ENCODE measurements at places on chromosomes 7 and 10.

- DNase-seq: no peak
Observed at GRCh38 chr10:30596013-30596412, 33.5 kb downstream of the LYZL2 start.

DNA sequence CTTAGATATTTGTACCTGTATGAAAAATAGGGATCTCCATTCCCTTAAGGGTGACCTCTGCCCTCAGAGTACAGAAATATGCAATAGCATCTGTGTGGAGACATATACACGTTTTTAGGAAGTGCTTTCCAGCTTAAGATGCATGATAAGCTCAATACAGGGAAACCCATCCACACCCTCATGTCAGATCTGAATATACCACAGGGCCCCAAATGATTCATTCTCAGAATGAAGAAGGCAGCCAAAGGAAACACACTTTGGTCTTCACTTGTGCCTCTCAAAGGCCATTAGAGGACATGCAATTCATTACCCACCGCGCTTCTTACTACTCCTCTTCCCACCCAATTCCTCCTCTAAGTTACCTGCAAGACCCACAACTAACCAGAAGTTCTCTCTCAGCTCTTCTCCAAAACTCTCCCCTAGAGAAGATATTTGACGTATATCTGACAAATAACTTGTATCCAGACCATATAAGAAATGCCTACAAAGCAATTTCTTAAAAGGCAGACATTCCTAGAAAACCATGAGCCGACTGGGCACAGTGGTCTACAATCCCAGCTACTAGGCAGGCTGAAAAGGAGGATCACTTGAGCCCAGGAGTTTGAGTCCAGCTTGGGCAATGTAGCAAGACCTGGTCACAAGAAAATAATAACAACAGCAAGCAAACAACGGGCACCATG is 103.0 kb downstream of the OAT start:
- DNase-seq: peak; percentile 49

GRCh38 chr7:84949067-84949466 is 237.8 kb downstream of the SEMA3D start:
- no peak for DNase-seq

- no peak for DNase-seq
Observed at GRCh38 chr7:38881947-38882684, 26.9 kb downstream of the VPS41 start.
